Cardiac septum (tissue), 1 donor: ENCODE measurements at places on chromosomes 5 and 9.

DNA sequence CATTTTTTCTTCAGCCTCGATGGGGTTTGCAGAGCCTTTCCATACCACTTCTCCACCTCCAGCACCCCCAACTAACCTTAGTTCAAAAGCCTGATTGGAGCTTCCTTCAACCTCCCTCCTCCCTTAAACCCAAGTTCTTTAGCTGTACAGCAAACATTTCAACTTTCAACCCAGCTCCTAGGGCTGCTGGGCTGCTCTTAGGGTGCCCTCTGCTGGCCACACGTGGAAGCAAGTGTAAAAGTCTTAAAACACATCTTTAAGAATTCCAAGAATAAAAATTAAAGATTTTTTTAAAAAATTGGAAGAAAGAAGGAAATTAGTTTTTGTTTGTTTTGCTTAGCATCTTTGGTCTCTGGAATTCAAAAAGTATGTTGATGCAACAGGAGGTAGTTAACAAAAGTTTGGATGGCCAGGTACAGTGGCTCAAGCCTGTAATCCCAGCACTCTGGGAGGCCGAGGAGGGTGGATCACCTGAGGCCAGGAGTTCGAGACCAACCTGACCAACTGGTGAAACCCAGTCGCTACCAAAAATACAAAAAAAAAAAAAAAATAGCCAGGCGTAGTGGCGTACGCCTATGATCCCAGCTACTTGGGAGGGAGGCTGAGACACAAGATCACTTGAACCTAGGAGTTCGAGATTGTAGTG lies 15.5 kb upstream of the HSD17B3 start:
- DNase-seq = no peak

DNA sequence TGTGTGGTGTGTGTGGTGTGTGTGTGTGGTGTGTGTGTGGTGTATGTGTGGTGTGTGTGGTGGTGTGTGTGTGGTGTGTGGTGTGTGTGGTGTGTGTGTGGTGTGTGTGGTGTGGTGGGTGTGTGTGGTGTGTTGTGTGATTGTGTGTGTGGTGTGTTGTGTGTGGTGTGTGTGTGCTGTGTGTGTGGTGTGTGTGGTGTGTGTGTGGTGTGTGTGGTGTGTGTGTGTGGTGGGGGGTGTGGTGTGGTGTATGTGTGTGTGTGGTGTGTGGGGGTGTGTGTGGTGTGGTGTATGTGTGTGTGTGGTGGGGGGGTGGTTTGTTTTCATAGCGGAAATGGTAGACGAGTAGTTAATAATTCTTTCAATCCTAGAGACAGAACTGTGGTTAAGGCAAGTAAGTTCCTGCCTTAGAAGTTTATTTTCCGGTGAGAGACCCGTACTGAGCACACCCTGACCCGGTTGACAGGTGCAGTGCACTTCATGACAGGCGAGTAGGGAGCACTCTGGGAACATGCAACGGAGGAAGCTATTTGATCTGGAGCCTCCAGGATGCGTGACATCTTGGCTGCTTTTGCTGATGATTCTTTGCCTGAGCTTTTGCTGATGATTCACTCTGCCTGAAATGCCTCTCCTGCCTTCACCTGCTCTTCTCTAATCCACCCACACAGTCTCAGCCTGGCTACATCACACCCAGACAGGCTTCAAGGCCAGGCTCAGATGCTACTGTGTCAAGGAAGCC lies 21.7 kb upstream of the FAT2 start:
- DNase-seq = peak; percentile 17

GRCh38 chr5:172115541-172115982 lies 72.5 kb downstream of the STK10 start:
- peak; percentile 44 for DNase-seq

DNA sequence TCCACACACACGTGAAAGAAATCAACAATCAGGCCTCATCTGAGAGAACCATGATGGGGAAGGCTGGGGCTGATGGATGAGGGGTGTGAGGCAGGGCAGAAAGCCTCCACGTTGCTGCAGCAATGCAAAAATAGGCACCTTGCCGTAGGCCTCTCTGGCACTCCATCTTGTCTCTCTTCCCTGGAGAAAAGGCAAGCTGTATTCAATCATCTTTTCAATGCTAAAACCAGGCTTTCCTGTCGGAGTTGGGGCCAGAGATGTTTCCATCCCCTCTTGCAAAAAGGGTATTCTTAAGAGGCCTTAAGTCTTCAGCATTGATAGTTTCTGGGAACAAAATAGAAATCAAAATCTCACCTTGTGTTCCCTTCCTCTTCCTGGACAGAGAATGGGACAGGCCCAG lies 80.9 kb downstream of the THBS4 start:
- peak; percentile 27 for DNase-seq
